Stimulated activated CD8-positive, alpha-beta memory T cell treated with anti-CD3 and anti-CD28 coated beads, Interleukin-2, amount 100 ng/mL, for 1 hour (primary cell): ENCODE measurements at places on chromosomes 6 and 20.

- no peak for DNase-seq
Measured at GRCh38 chr6:168432196-168432595, 8.8 kb upstream of the SMOC2 start.

- no peak for DNase-seq
Measured at GRCh38 chr20:49267327-49267726, 10.5 kb downstream of the ZNFX1 start.

DNA sequence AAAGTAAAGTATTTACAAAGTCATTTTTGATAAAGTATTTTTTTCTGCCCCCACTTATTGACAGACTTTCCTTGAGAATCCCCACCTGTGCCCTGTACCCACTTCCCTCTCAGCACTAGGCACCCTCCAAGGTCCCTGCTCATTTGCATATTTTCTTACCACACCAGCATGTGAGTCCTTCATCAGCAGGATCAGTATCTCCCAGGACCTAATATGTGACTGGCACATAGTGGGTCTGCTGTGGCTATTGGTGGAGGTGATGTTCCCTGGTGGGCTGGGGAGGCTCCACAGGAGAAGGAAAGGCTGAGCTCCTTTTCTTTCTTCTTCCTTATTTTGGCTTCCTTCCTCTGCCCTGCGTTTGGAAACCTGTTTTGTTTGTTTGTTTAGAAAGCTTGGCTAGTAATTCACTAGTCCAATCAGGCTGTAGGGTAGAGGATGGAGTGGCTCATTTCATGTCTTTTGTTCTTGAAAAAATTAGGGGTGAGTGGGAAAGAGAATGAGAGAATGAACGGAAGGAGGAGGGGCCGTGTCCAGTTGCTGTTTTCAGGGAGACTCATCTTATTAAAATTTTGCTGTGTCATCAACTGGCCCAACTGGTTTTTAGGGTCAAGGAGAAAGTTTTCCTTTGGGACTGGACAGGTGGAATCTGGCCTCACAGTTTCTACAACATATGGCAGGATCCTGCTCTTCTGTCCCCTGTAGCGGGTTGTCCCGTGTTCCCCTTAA lies 2.8 kb upstream of the RNF24 start:
- no peak for DNase-seq

DNA sequence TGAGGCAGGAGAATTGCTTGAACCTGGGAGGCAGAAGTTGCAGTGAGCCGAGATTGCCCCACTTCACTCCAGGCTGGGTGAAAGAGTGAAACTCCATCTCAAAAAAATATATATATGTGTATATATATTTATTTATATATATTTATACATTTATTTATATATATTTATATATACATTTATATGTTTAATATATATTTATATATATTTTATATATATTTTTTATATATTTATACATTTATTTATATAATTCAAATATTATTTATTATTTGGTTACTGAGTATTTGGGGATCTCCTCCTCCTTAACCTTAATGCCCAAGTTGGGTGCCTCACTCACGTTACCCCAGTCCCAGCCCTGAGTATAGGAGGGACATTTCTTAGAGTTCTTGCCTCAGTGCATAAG lies 2.7 kb downstream of the FAM50B start:
- DNase-seq: no peak

DNA sequence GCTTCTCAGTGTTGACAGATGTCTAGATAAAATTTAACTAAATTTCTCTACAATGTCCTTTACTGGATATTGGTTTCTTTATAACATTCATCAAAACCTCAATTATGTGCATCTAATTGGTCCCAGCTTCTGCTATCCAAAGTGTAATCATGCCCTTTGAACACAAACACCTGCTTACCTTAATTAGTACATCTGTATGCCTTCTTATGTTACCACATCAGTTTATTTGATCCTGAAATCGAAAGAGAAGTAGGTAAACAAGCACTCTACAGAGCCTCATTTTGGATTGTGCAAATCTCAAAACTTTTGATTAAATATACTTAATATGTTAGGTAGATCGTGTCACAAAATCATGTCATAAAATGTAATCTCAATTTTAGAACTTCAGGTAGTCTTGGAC lies 36.5 kb downstream of the TAB2 start:
- DNase-seq: no peak

- DNase-seq: no peak
Measured at GRCh38 chr6:135062735-135063134, 8.1 kb upstream of the HBS1L start.

DNA sequence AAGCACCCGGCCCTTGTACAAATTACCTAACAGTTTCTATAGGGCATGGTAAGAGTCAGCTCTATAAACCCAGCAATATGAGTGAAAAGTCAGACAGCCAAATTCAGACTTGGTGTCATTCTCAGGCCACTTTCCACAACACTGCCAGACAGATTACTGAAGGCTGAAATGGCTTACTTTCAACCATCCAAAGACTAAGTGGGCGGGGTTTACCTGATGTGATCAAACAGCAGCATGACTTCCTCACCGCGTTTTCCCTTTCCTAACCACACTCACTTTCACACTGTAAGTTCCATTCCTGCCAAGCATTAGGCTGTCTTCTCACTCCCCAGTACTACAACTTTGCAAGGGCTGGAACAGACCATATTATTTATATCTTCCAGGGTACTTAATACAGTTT lies 85.9 kb downstream of the SMLR1 start:
- DNase-seq: no peak
